ENCODE measurements at places on chromosomes 5 and 9. TPM values are rescaled to one million over a fixed set of nuclear protein-coding genes. Genes with fewer than 3 reads are reported as not detected.

- H3K27ac ChIP-seq: no peak overlapping the region
- no peak for DNase-seq
- H3K4me1 ChIP-seq: no peaks in the 10 kb centered on the region
- no peaks in the 10 kb centered on the region for H3K36me3 ChIP-seq
Observed at GRCh38 chr5:109601736-109602135, 88.0 kb upstream of the MAN2A1 start.

Gene CNTNAP3B
- 8.4 TPM for total RNA-seq

- no peaks in the 10 kb centered on the region for H3K36me3 ChIP-seq
- peaks cover 25% of the 10 kb centered on the region for H3K4me1 ChIP-seq
- peaks cover 6% of the 10 kb centered on the region for H3K27me3 ChIP-seq
- H3K27ac ChIP-seq: no peak overlapping the region
Observed at GRCh38 chr9:134251296-134252069, 74.8 kb upstream of the RXRA start.

DNA sequence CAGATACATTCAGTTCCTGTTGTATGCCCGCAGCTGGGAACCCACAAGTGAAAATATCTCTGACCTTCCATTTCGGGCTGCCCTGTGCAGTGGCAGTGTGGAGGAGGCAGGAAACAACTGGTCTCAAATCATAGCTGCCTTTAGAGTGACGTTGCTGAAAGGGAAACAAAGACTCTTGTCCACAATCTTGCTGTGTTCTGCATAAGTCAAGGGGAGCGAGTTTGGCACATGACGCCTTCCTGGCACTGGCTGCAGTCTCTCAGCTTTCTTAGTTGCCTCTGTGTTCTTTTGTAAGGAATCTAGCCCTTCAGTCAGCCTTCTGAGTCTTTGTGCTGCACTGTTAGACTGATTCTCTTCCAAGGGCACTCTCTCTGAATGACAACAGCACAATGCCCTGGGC is 24.0 kb downstream of the ADAMTS16 start:
- H3K36me3 ChIP-seq: no peaks in the 10 kb centered on the region
- DNase-seq: peak; percentile 17
- H3K4me1 ChIP-seq: peaks cover 11% of the 10 kb centered on the region
- no peaks in the 10 kb centered on the region for H3K27me3 ChIP-seq
- no peak overlapping the region for H3K4me3 ChIP-seq

Gene TNC
- 28.4 TPM for total RNA-seq

DNA sequence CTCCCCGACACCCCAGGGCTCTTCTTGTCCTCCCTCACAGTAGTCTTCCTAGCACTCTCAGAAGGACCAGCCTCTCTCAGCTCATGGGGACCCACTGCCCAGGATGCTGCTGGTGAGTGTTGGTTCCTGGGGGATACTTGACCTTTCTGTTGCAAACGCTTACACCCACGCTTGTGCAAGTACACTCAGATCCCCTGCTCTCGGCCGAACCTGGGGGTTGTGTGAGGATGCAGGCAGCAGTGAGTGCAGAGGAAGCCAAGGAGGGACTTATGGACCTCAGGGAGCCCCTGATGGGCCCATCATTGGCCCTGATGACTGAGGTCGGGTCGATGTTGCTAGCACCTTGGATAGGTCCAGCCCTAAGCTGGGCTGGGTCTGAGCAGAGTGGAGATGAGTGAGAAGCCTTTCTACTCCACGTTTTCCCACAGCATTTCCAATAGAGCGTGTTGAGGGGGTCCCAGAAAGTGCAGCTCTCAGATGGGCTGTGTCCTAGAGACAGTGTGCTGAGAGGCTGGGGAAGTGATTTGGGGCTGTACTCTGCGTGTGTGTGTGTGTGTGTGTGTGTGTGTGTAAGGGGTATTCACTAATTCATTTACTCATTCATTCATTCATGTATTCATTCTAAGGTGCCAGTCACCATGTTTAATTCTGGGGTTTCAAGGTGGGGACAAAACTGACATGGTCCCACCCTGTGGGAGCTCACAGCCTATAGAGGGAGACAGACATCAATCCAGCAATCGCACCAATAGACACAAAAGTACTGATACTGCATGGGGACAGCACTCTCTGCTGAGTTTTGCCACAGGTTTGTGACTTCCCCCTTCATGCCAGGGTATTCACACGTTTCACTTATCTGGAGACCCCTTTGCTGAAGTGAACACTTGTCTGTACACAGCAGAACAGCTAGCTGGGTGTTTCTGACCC is 25.2 kb upstream of the PITX1 start:
- no peak for DNase-seq
- H3K4me3 ChIP-seq: no peak overlapping the region
- no peak overlapping the region for H3K27ac ChIP-seq
- peaks cover 31% of the 10 kb centered on the region for H3K4me1 ChIP-seq
- no peaks in the 10 kb centered on the region for H3K36me3 ChIP-seq

Gene SPINK7
- not detected for total RNA-seq

Gene PLAA
- 16.8 TPM for total RNA-seq

DNA sequence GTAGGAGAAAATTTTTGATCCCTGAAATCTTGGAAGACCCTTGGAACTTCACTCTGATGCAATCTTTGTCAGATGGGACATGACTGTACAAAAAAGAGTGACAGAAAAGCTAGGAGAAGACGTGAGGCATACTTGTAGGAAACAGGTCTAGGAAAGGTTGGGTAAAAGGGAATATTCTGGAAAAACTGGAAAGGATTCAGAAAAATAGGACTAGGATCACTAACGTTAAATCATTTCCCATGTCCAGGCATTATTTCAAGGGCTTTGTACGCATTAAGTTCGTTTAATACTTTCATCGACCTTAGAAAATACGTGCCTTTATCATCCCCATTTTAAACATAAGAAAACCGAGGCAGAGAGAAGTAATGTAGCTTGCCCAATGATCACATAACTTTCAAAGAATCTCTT is 2.9 kb downstream of the ALDH1A1 start:
- DNase-seq: no peak
- H3K4me1 ChIP-seq: peaks cover 20% of the 10 kb centered on the region
- no peaks in the 10 kb centered on the region for H3K36me3 ChIP-seq
- H3K4me3 ChIP-seq: no peak overlapping the region
- no peak overlapping the region for H3K27ac ChIP-seq
- no peaks in the 10 kb centered on the region for H3K27me3 ChIP-seq

- DNase-seq: no peak
- no peak overlapping the region for H3K4me3 ChIP-seq
- peaks cover 24% of the 10 kb centered on the region for H3K36me3 ChIP-seq
- H3K27ac ChIP-seq: no peak overlapping the region
- no peaks in the 10 kb centered on the region for H3K27me3 ChIP-seq
Observed at GRCh38 chr9:113996531-113997001, 81.5 kb downstream of the AMBP start.

- H3K27me3 ChIP-seq: peaks cover 42% of the 10 kb centered on the region
- no peak overlapping the region for H3K27ac ChIP-seq
- H3K36me3 ChIP-seq: no peaks in the 10 kb centered on the region
- no peak for DNase-seq
- no peak overlapping the region for H3K4me3 ChIP-seq
- peaks cover 31% of the 10 kb centered on the region for H3K4me1 ChIP-seq
Observed at GRCh38 chr9:93963969-93964368, 8.8 kb upstream of the BARX1 start.

GRCh38 chr5:174338185-174339010 is 292.9 kb downstream of the NSG2 start:
- no peak overlapping the region for H3K27ac ChIP-seq
- H3K4me3 ChIP-seq: no peak overlapping the region
- H3K27me3 ChIP-seq: peaks cover 39% of the 10 kb centered on the region
- no peak for DNase-seq
- H3K4me1 ChIP-seq: no peaks in the 10 kb centered on the region

DNA sequence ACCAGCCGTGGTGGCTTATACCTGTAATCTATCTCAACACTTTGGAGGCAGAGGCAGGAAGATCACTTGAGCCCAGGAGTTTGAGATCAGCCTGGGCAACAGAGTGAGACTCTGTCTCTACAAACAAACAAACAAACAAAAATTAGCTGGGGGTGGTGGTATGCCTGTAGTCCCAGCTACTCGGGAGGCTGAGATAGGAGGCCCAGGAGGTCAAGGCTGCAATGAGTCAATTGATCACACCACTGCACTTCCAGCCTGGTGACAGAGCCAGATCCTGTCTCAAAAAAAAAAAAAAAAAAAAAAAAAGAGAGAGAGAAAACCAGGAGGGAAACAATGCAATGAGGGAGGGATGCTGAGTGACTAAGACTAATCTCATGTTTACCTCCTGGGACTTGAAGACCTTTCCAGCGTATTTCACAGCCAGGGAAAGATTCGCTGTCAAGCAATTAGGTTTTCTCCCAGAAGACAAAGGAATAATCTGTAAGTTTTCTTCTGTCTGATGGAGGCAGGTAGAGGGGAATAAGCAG is 51.1 kb upstream of the MIER3 start:
- no peaks in the 10 kb centered on the region for H3K27me3 ChIP-seq
- H3K36me3 ChIP-seq: no peaks in the 10 kb centered on the region
- no peak overlapping the region for H3K27ac ChIP-seq
- H3K4me1 ChIP-seq: no peaks in the 10 kb centered on the region
- DNase-seq: no peak
- no peak overlapping the region for H3K4me3 ChIP-seq

DNA sequence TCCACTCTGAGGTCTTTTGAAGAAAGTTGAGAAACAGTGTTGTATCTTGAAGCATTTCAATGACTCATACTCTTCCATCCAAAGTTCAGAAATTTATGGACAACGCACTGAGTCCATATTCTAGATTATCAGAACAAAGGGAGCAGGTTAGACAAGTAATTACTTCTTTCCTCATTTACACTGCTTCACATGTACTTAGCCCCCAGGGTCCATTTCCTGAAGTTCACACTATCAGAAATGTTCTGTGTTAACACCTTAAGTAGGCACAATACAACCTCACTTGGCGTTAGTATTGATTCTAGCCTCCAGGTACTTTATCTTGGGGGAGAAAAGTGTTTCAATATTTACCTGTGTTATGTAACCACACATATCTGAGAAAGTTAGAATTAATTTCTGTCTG is 487.9 kb upstream of the DMAC1 start:
- H3K36me3 ChIP-seq: no peaks in the 10 kb centered on the region
- no peaks in the 10 kb centered on the region for H3K4me1 ChIP-seq

Gene LAMC3
- 1.1 TPM for total RNA-seq

DNA sequence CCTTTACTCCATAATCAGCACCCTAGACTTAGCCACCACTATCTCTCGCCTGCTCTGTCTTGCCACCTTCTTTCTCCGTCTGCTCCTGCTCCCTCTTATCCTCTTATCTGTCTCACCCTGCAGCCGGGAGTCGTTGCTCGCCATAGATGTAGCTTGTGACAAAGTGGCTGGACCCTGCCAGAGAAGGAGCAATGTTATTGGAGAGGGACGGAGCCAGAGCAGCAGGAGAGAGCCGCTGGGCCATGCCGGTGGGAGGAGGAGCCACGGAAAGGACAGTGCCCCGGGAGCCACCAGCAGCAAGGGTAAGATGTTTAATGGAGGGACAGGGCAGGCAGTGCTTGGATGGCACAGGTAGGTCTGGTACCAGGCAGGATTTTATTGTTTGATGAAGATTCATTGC is 137.3 kb downstream of the SEC61B start:
- H3K36me3 ChIP-seq: no peaks in the 10 kb centered on the region
- DNase-seq: no peak
- no peak overlapping the region for H3K4me3 ChIP-seq
- no peak overlapping the region for H3K27ac ChIP-seq
- peaks cover 46% of the 10 kb centered on the region for H3K4me1 ChIP-seq
- H3K27me3 ChIP-seq: peaks cover 7% of the 10 kb centered on the region

Gene CENPH
- total RNA-seq: 11.4 TPM

Gene APBA1
- 7.8 TPM for total RNA-seq

GRCh38 chr5:85293145-85293785 is 908.6 kb upstream of the EDIL3 start:
- DNase-seq: peak; percentile 5
- H3K27ac ChIP-seq: no peak overlapping the region
- H3K4me1 ChIP-seq: no peaks in the 10 kb centered on the region
- no peak overlapping the region for H3K4me3 ChIP-seq
- H3K27me3 ChIP-seq: no peaks in the 10 kb centered on the region

DNA sequence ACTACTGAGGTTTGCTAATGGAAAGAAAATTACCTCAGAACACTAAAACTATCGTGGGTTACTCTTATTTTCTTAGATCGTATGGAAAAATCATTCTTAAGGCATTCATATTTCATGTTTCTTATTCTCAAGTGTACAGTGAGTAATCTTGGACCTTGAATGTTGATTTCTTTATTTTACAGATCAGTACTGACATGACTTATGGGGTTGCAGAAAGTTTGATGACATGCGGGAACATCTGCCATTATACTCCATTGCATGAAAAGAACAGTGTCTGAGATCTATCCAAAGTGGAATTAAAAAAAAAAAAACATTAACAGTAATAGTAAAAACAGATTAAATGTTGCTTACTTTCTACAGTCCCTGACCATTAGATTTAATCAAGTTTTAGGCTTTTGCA is 1290.2 kb upstream of the WWC1 start:
- H3K36me3 ChIP-seq: no peaks in the 10 kb centered on the region
- no peak overlapping the region for H3K4me3 ChIP-seq
- DNase-seq: peak; percentile 88
- no peak overlapping the region for H3K27ac ChIP-seq

Gene CAMK4
- total RNA-seq: 7.5 TPM

- no peak for DNase-seq
- H3K27ac ChIP-seq: no peak overlapping the region
- no peak overlapping the region for H3K4me3 ChIP-seq
- no peaks in the 10 kb centered on the region for H3K27me3 ChIP-seq
- H3K4me1 ChIP-seq: peaks cover 40% of the 10 kb centered on the region
Observed at GRCh38 chr5:132428484-132429462, 59.3 kb downstream of the SLC22A5 start.

Gene PARP8
- total RNA-seq: 5.7 TPM

DNA sequence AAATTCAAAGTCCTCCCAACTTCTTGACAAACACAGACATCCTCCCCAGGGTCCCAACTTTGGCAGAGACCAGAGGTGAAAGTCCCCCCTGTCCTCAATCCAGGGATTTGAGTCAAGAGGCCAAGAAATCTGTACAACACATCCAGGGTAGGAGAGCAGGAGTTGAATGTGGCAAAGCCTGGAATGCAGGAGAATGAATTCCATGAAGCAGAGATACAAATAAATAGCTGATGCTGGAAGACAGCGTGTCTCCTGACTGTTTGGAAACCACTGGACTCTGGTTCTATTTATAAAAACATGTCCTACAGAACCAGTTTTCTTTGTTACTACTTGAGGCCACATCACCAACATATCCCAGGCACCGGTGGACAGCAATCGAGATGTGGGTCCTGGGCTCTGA is 43.7 kb upstream of the SLIT3 start:
- no peaks in the 10 kb centered on the region for H3K4me1 ChIP-seq
- no peak overlapping the region for H3K27ac ChIP-seq
- H3K4me3 ChIP-seq: no peak overlapping the region
- H3K36me3 ChIP-seq: no peaks in the 10 kb centered on the region

GRCh38 chr9:121645003-121645402 is 6.4 kb upstream of the DAB2IP start:
- peaks cover 49% of the 10 kb centered on the region for H3K4me1 ChIP-seq
- no peaks in the 10 kb centered on the region for H3K36me3 ChIP-seq
- H3K27ac ChIP-seq: peak overlapping the region; percentile 49
- DNase-seq: peak; percentile 58
- H3K4me3 ChIP-seq: no peak overlapping the region

GRCh38 chr9:33751536-33752129 is 43.7 kb upstream of the PRSS3 start:
- no peak for DNase-seq
- no peaks in the 10 kb centered on the region for H3K36me3 ChIP-seq
- no peak overlapping the region for H3K27ac ChIP-seq
- H3K4me1 ChIP-seq: peaks cover 7% of the 10 kb centered on the region

GRCh38 chr9:25861421-25861820 is 183.2 kb upstream of the TUSC1 start:
- H3K27me3 ChIP-seq: no peaks in the 10 kb centered on the region
- DNase-seq: peak; percentile 79
- no peaks in the 10 kb centered on the region for H3K36me3 ChIP-seq
- H3K4me3 ChIP-seq: no peak overlapping the region
- no peaks in the 10 kb centered on the region for H3K4me1 ChIP-seq
